ENCODE measurements at places on chromosomes 11 and 22.

DNA sequence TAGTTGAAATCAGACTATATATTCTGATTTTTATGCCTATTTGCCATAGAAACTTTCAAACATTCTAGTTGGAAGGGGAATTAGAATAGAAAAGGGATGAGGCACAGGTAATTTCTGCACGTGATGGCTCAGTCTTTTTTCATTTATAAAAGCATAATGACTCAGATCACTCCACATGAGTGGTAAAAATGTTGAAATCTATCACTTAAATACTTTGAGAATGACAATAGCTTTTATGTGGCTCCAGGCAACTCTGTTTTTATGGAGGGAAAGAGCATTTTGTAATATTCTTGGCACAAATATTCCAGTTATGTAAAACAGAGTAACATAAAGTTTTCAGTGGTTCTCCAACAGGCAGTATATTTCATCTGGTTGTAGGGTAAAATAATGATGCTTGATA is 5.9 kb upstream of the MMP3 start:
- no peak for DNase-seq

- DNase-seq, result peak; percentile 54
Measured at GRCh38 chr11:67584205-67584880, 731 bp downstream of the GSTP1 start.

- no peak for DNase-seq
Measured at GRCh38 chr11:12070446-12071267, 39.7 kb upstream of the MICAL2 start.

- no peak for DNase-seq
Measured at GRCh38 chr11:92136797-92137196, 87.8 kb upstream of the FAT3 start.

DNA sequence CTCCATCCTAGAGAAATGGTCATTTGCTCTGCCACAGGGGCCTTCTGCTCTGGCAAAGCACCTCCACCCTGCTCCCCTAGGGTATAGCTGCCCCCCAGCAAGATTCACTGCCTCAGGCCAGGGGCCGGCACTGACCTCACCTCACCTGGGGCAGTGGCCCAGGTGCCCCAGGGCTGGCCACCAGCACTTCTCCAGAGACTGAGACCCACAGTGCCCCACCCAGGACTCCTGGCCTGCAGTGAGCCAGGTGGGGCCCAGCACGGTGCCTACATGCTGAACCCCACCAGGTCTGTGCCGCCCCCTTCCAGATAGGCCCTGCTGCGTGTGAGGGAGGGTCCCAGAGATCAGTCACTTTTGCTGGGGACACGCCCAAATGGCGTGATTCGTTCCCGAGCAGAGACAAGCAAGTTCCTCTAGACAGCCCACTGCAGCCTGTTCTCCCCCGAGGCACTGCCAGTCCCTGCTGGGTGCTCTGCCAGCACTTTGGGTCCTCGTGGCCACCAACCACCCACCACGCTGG is 10.8 kb downstream of the GNB1L start:
- peak; percentile 27 for DNase-seq

- DNase-seq, result no peak
Measured at GRCh38 chr22:42930810-42931420, 73.8 kb upstream of the ARFGAP3 start.
